ENCODE measurements at places on chromosomes 5 and 9.

DNA sequence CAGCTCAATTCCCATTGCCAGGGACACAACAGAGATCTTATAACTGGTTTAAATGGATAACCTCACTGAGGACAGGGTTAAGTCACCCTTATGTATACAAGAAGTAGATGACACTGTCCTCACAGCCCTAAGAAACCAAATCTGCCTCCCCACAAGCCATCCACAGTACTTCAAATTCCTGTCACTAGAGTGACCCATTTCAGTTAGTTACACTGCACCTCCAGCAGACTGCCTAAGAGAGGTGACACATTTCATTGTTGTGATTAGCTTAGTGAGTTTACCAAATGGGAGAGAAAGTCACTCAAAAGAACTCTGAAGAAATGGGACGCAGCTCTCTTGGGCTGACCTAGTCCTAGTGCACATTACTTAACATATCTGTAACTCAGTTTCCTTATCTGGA lies 53.6 kb upstream of the HTR1A start:
- DNase-seq: no peak

DNA sequence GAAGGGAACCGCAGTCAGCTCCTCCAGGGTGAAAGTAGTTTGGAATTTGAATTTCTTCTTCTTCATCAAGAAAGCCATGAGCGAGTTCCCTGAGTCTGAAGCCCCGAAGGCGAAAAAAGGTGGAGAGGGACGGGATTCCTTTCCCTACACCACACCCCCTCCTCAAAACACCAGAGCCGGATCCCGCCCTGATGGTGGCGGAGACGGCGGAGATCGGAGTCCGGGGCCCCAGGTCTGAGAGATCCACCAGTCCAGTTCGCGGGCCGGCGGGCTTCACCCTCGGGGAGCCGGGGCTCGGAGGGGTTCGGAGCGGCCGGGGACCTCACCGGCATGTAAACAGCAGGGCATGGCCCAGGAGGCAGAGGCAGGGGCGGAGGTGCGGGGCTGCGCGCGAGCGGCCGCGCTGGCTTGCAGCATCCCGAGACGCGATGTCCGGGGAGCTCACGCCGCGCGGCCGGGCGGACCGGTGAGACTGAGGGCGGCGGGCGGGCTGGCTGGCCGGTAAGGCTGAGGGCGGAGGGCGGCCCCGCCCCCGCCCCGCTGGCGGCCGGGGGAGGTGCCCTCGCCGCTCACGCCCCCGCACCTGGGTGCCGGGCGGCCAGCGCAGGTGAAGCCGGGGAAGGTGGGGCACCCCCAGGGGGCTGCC lies 606 bp downstream of the EEIG1 start:
- no peak for DNase-seq

- no peak for DNase-seq
Observed at GRCh38 chr9:116594547-116594946, 92.6 kb upstream of the TRIM32 start.

- DNase-seq: no peak
Observed at GRCh38 chr9:115004545-115004944, 74.2 kb upstream of the TNFSF8 start.

DNA sequence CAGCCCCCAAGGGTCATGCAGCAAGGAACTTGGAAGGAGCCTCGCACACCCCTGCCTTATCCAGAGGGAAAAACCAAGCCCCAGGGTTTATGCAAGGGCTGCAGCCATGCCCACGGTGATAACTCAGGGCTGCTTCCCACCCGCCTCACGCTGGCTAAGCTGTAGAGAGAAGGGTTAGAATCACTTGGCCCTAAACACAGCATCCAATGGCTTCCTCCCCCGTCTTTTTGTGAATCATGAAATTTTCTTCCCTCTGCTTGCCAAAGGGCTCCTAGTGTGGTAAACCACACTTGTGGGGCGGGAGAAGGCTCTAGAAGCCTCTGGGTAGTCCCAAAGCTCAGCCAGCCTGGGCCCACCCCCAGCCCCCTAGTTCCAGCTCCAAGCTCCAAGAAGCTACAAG lies 55.9 kb upstream of the ORM1 start:
- no peak for DNase-seq

DNA sequence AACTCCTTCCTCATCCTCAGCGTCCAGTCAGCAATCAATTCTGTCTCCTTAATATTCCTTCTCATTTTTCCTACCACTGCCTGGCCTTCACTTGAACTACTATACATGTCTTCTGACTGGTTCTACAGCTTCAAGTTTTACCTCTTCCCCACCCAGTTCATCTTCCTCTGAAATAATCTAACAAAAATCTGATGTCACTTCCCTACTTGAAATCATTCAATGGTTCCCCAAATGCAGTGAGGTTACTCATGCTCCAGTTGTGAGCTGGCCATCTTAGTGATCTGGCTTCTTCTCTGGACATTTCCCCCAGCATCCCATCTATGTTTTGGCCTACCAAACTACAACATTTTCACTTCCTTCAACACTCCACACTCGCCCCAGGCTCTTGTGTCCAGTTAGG lies 14.9 kb upstream of the TMEM267 start:
- DNase-seq: no peak

- DNase-seq: no peak
Observed at GRCh38 chr5:128038643-128039042, 44.9 kb upstream of the SLC12A2 start.

GRCh38 chr5:14681236-14681752 lies 16.8 kb downstream of the OTULIN start:
- no peak for DNase-seq

DNA sequence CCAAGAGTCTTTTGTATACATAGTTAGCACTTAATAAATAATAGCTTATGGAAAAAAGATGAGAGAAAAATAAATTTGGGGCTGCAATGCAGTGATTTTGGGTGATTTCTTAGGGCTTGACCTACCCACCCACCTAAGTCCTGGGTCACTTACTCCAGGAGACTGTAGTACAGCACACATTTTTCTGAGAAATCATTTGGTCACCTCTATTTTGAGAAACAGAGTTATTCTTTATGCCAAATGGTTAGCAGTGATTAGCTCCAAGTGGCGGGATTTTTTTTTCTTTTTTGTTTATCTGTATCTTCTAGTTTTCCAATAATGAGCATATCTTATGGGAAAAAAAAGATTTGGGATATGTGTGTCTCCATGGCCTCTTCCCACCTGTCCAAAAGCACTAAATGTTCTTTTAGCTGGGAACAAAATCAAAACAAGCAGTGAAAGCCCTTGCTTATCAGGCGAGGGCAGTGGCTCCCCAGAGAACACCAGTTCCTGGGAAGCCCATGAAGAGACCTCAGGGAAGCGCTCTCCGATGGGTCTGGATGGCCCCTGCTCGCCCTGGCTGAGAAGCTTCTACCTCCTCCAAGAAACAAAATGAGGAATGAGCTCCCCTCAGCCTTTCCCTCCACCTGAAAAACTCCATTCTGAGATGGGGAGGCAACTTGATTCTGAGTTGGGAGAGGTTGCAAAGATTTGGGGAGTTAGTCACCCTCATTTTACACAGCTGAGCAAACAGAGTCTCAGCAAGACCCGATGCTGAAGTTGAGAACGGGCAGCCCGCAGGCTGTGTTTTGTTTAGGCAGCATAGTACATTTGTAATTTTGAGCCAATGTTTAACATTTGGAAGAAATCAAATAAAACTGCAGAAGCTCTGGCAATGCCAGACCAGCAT lies 69.9 kb downstream of the CYFIP2 start:
- DNase-seq: no peak

DNA sequence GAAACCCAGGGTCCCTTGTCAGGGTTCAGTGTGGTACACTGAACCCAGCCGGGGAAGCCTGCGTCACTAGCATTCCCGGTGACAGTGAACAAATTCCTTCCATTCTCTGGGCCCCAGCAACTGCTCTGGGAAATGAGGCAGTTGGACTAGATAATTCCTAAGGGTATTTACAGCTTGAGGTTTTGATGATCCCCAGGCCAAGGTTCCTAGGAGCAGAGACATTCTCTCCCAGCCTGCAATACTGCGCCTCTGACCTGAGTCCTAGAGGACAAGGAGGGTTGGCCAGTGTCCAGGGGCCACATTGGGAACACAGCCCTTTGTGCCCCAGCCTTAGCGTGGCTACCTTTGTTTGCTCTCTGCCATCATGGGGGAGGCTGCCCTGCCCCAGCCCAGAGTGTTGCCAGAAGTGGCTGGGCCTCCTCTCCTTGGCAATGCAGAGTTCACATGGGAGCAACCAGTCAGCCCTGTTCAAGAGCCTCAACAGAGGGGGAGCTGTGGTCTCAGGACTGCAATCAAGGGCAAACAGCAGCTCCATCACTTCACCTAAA lies 178.2 kb downstream of the SEC61B start:
- DNase-seq: no peak

DNA sequence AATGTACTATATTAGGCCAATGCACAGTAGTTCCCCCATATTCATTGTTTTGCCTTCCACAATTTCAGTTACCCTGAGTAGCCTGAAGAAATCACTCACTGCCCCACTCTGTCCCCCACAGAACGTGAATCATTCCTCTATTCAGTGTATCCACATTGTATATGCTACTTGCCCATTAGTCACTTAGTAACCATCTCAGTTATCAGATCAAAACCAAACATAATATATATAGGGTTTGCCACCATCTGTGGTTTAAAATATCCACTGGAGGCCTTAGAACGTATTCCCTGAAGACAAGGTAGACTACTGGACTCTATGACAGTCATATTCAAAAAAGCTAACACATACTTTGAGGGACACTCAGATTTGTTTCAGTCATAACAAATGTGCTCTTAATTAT lies 465.7 kb upstream of the RGMB start:
- no peak for DNase-seq

DNA sequence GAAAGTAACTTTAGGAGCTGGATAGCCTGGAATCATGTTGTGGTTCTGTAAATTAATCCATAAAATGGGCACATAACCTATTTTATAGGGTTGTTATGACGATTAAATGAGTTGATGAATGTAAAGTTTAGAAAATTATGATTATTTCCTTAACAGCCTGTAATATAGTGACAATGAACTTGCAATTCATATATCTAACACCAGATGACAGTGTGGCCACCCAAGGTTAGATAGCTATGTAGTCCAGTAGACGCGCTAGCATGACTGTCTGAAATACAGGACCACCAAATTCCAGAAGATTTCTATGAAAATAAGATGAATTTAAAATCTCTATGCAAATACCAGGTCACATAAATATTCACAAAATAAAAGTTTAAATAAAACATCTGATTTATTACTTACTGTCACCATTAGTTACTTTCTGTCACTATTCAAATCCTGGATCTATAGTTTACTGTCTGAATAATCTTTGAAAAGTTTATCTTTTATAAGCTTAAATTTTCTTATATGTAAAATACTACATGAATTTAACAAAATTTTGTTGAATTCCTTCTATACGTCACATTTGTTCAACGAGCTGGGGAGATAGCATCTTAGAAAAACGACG lies 26.1 kb upstream of the MACIR start:
- DNase-seq: no peak

GRCh38 chr5:4226565-4226964 lies 630.9 kb downstream of the IRX1 start:
- no peak for DNase-seq
